Activated naive CD8-positive, alpha-beta T cell treated with anti-CD3 and anti-CD28 coated beads for 36 hours (primary cell): ENCODE measurements at places on chromosomes 13 and 19. TPM values are rescaled to one million over a fixed set of nuclear protein-coding genes. Genes with fewer than 3 reads are reported as not detected.

The SELENOV gene
- total RNA-seq, result not detected

The SACS gene
- total RNA-seq, result 47.5 TPM

The GJA3 gene
- total RNA-seq, result 1.0 TPM

The CHST8 gene
- not detected for total RNA-seq

The DZIP1 gene
- total RNA-seq, result 1.1 TPM

The C1QTNF9B gene
- total RNA-seq, result not detected

The ZNF541 gene
- 0.22 TPM for total RNA-seq

The TMEM255B gene
- total RNA-seq, result 1.1 TPM

The ELAVL1 gene
- total RNA-seq, result 169 TPM

The ZNF57 gene
- 4.2 TPM for total RNA-seq

The CLIP3 gene
- total RNA-seq, result 0.60 TPM

The TTYH1 gene
- 1.8 TPM for total RNA-seq

The ZNF121 gene
- 89.3 TPM for total RNA-seq

The TMC4 gene
- total RNA-seq, result not detected

The PRRG2 gene
- 1.6 TPM for total RNA-seq

The WDR62 gene
- total RNA-seq, result 20.4 TPM

The HSPB6 gene
- total RNA-seq, result 0.39 TPM

The CFD gene
- total RNA-seq, result 1.8 TPM

The LRRC63 gene
- 0.56 TPM for total RNA-seq

The ZNF610 gene
- total RNA-seq, result 2.4 TPM

The KISS1R gene
- 13.3 TPM for total RNA-seq
